ENCODE measurements at places on chromosomes 12 and 14.

DNA sequence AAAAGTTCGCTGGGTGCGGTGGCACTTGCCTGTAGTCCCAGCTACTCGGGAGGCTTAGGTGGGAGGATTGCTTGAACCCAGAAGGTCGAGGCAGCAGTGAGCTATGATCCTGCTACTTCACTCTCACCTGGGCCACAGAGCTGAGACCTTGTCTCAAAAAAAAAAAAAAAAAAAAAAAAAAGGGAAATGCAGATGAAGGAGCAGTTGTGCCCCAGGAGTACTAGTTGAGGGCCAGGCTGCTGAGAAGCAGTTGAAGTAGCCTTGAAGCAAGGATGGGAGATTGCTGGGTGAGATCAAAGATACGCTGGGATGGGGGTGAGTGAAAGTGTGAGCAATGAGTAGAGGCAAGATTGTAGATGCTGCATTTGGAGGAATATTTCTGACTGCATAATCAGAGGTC, 93.4 kb upstream of the DNM1L start:
- no peak for DNase-seq

- DNase-seq = no peak
These were observed 549.7 kb upstream of the TMEM132C start for GRCh38 chr12:127717278-127717677.

DNA sequence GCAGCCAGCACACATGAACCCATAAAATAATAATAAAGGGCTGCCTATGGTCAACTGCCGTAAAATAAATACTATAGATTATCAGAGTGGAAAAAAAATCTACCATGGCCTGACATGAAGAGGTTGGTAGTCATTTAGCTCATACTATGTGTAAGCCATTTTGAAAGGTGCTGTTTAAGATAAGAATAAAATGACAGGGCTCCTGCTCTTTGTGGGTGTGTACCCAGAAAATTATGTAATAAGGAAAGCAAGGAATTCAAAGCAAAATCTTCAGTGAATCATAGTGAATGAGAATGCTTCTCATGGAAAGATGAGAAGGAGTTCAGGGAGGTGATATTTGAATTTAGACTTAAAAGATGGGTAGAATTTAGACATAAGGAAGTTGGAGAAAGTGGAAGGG, 42.9 kb upstream of the PPM1H start:
- DNase-seq = no peak

GRCh38 chr14:28755884-28756268, 10.7 kb upstream of the FOXG1 start:
- no peak for DNase-seq

DNA sequence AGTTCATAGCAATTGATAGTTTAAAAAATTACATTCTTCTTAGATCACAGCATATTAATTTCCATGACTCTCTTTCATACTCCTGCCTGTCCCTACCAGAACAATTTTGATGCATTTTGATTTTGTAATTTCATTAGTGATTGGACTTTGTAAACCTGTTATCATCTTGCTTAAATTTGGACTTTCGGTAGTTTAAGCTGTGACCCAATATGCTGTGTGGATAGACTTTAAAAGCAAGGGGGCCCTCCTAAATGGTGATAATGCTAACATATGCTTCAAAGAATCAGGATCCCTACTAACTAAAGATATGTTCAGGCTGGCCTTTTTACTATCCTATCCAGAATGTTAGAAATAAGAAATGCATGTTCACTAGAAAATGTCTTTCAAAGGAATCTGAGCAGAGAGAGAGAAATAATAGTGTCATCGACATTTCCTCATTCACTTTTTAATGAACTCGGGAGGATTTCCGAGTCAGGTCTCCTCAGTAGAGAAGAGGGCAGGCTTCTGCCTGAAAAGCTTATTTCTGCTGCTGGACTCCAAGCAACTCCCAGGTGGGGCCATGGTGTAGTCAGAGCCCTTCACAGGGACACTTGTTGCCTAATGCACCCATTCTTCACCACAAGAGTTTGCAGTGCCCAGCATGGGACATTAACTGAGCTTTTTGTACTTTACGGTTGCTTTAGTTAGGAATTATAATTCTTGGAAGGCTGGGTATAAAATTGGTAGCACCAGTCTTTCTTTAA, 16.7 kb downstream of the SLC38A4 start:
- no peak for DNase-seq

- no peak for DNase-seq
These were observed 9.4 kb upstream of the SLC35F4 start for GRCh38 chr14:57875296-57875695.

DNA sequence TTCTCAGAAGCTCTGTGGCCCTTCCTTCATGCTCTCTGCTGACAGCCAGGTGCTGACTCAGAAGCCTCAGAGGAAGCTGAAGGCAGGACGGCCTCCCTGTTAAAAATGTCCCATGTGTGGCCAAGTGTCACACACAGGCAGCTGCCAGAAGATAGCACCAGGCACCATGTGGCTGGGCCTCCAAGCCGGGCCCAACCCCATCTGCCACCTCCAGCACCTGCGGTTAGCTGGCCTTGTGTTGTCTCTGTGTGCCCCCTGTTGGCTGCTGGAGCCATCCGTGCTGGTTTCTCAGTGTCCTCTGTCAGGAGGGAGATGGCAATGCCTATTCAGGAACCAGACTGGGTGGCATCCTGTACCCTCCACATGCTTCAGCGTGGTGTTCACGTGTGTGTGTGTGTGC, 63.2 kb downstream of the TSPAN11 start:
- DNase-seq = peak; percentile 57

GRCh38 chr12:79988368-79988767, 53.5 kb upstream of the PPP1R12A start:
- DNase-seq = no peak

- DNase-seq = no peak
These were observed 239.1 kb upstream of the DIO3 start for GRCh38 chr14:101322223-101322622.
